Muscle of back (tissue), 13 donors: ENCODE measurements at places on chromosomes 16 and 17.

DNA sequence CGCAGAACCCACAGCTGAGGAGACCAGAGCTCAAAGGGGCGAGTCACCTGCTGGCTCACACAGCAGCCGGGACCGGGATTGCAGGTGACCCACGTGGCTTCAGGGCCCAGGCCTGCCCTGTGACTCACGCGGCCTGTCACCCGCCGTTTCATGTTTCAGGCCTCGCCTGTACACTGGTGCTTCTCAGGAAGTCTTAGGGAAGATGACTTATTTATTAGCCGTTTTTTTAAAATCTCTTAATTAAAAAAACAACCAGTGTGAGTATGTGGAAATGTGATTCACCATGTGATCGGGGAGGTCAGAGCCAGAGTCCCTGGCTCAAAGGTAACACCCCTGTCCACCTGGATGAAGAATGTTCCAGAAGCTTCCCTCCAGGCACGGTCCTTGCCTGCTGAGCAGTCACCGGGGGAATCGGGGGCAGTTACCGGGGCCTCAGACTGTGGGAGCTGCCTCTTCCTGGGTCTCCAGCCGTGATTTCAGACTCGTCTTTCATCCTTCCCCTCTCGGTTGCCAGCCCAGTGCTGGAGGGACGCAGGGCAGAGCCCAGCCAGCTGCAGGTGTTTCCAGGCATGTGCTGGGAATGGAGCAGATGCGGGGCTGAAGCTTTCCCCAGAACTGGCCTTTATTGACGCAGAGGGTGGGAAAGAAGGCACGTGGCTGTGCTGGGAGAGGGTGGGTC is 49.3 kb downstream of the CMIP start:
- no peak for DNase-seq

GRCh38 chr16:2912330-2913199 is 834 bp downstream of the FLYWCH1 start:
- peak; percentile 84 for DNase-seq

GRCh38 chr16:14576532-14576931 is 53.5 kb downstream of the PARN start:
- no peak for DNase-seq

- no peak for DNase-seq
Observed at GRCh38 chr17:71845337-71845736, 275.5 kb upstream of the SOX9 start.

DNA sequence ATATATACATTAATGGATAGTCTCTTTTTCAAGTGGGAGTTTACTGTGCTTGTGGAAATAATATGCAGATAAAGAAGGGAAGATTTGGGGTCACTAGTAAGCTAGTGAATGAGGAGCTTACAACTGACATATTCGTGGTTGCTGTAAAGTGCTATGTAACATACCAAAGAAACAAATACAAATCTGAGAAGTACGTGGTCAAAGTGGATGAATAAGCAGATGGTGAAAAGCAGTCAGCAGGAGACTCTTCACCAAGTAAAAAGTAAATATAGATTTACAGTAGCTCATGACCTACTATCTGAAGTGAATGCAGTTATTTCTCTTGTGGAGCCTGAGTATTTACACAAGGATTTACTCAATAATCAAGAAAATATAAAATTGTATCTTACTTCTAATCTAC is 136.6 kb upstream of the ELAC2 start:
- DNase-seq: no peak

- no peak for DNase-seq
Observed at GRCh38 chr16:87271256-87271655, 45.9 kb downstream of the C16orf95 start.
